Occipital lobe (tissue), 3 donors: ENCODE measurements at places on chromosomes 7 and 10. TPM values are rescaled to one million over a fixed set of nuclear protein-coding genes. Genes with fewer than 3 reads are reported as not detected.

- DNase-seq = no peak
Measured at GRCh38 chr10:11318826-11319598, 292.4 kb downstream of the USP6NL start.

Gene AOAH
- total RNA-seq = 3.6 TPM

- DNase-seq = no peak
Measured at GRCh38 chr10:103463499-103463898, 4.8 kb upstream of the CALHM1 start.

DNA sequence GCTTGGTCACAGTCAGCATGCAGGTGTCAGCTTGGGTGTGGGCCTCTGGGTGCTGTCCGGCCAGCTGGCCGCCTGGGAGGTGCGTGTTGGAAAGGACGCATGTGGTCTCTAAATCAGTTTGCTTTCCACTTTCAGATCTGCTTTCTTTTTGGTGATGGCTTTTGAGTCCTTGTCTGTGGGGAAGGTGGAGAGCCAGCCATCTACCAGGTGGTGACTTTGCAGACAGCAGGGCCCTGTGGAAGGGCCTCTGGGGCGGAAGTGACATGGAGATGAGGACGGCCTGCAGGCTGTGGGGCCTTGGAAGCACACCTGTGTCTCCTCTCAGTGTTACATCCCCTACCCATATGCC is 59.4 kb downstream of the WDR37 start:
- DNase-seq = no peak

GRCh38 chr7:37928878-37929277 is 8.4 kb downstream of the EPDR1 start:
- no peak for DNase-seq

DNA sequence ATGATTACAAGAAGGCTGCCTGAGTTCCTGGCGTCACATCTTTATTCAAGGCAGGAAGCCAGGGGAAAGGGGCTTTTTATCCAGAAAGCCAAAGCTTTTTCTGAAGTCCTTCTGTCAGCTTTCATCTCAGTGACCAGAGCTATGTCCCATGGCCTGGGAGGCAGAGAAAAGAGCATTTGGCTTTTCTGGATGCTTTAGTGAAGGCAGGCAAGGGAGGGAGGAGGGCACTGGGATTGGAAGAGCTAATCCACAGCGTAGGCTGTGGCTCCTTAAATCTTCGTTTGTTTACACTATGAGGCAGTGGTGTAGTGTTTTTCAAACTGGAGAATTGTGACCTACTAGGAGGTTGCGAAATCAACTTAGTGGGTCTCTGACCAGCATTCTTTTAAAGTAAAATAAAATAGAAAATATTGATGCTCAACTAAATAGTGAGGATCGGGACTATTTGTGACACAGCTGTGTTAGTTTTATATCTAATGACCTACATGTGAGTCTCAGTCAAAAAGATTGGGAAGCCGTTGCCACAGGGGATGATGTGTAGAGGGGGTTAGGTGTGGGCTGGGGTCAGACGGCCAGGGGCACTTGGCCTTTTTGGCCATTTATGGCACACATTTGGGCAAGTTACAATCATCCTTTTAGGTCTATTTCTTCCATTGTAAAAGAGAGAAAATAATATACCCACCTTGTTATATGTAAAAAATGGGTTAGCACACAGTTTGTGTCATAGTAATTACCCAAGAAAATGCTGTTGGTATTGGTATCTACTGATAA is 14.1 kb downstream of the CRYGN start:
- no peak for DNase-seq

DNA sequence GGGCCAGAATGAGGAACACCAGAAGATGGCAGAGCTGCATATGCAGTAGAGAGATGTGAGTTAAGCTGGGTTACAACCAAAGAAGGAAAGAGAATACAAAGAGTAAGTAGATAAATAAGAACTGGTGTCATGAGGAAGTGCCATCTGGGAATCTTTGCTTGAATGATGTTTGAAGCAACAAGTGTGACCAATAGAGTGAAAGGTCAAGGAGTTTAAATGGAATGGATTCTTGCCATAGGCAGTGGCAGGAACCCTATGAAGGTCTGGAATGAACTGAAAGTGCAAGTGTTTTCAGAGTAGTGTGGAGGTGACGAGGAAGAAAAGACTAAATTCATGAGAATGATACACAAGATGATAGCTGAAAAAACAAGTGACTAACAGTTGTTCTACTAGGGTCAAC is 21.6 kb downstream of the MEST start:
- DNase-seq = no peak

Gene WAPL
- 80.3 TPM for total RNA-seq

GRCh38 chr10:97372233-97372875 is 28.8 kb downstream of the RRP12 start:
- DNase-seq = no peak

- DNase-seq = no peak
Measured at GRCh38 chr10:116899626-116900025, 50.3 kb downstream of the ENO4 start.

DNA sequence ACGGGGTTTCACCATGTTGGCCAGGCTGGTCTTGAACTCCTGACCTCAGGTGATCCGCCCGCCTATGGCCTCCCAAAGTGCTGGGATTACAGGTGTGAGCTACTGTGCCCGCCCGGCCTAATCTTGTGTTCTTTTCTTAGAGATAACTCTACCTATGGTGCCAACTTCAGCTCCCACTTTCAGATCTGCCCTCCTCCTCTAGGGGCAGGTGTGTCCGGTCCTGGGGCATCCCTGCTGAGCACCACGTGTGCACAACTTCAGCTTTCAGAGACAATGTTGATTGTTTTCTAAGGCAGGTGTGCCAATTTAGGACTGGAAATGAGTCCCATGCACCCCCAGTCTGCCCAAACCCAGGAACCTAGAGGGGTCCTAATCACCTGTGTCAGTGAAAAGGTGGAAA is 18.5 kb upstream of the FXYD4 start:
- DNase-seq = no peak

Gene ETV1
- total RNA-seq = 66.1 TPM

GRCh38 chr10:52185256-52185655 is 128.8 kb upstream of the DKK1 start:
- DNase-seq = no peak

DNA sequence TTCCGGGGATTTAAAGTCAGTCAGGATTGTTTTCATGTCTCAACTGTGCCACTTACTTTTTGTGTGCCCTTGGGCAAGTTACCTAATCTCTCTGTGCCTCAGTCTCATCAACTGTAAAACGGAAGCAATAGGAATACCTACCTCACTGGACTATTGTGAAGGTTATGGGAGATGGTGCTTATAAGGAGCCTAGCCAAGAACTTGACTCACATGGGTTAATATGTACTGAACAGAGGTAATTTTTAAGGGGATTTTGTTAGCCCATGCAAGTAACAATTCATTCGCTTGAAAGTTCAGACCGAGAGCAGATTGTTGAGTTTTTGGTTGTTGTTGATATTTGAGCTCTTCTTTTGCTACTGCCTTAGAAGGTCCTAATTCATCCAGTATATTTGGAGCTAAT is 202.9 kb downstream of the ZNF365 start:
- DNase-seq = no peak

Gene SPDYE8
- total RNA-seq = not detected

Gene ASB15
- not detected for total RNA-seq

DNA sequence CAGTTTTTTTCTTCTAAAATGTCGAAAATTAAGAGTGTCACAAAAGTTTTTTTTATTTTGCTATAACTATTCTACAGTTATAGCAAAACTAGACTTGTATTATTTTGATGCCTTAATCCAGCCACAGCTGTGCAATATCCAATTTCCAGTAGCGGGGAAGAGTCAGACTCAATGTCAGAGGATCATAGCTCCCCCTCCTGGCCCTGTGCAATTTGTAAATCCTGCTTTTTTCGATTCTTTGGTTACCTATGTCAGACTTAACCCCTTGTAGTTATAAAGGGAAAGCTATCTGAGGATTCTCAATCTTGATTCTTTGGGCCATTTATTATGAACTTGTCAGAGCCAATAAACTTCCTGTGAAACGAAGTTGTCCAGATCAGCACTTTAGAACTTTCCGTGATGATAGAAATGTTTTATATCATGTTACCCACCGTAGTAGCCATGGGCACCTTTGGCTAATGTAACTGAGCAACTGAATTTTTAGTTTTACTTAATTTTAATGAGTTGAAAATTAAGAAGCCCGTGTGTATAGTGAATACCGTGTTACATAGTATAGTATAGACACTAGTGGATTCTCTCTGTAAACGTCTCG is 87.7 kb upstream of the PRKCQ start:
- DNase-seq = no peak
